BE2C (cell line): ENCODE measurements at places on chromosomes 7 and 10.
A peak's percentile ranks its signal among the peaks of the same experiment; 100 is the strongest.

DNA sequence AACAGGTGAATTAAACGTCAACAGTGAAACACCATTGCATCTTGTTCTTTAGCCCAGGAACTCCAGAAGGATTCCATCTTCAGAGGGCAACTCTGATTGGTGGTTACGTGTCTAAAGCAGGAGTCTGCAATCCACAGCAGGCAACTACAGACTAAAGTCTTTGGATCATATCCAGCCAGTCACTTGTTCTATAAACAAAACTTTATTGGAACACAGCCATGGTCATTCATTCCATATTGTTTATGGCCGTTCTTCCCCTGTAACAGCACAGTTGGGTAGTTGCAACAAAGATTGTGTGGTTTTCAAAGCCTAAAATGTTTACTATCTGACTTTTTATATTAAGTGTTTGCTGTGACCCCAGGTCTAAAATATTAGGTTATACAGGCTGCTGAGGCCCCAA is 94.7 kb upstream of the IMMP2L start:
- DNase-seq: no peak

GRCh38 chr10:48192881-48193450 is 81.5 kb downstream of the FRMPD2 start:
- no peak for DNase-seq

DNA sequence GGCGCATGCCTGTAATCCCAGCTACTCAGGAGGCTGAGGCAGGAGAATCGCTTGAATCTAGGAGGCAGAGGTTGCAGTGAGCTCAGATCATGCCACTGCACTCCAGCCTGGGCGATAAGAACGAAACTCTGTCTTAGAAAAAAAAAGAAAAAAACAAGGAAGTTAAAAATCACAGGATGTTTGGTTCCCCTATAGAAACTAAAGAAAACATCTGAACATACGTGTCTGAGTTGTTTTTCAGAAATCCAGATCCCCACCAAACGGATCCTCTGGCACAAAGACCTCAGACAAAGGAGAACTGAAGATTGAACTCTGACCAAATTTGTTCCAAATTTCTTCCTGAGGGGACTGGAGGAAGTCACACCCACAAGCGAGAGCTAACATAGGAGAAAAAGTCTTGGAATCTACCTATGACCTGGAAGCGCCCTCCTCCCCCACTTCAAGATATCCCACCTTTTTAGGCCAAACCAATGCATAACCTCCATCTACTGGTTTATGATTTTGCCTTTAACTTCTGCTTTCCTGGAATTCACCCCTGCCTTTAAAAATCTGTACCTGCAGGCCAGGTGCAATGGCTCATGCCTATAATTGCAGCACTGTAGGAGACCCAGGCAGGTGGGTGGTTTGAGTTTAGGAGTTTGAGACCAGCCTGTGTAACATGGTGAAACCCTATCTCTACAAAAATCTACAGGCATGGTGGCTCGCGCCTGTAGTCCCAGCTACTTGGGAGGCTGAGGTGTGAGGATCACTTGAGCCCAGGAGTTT is 19.7 kb upstream of the SIRT1 start:
- no peak for DNase-seq

DNA sequence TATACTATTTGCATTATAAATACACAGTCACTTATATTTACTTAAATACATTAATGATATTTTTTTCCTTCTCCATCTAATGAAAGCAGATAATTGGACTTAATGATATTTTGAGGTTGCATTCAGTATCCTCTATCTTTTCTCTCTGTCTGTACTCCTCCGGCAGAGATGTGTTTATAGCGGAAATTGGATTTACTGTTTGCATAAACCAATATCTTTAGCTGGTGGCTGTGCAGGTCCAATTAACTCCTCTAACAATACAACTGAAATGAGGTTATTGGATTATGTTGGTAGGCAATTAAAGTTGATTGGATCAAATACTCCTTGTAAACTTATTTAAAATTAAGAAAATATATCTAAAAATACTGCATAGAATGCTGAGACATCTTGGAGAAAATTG is 1044.2 kb upstream of the SORCS1 start:
- no peak for DNase-seq

DNA sequence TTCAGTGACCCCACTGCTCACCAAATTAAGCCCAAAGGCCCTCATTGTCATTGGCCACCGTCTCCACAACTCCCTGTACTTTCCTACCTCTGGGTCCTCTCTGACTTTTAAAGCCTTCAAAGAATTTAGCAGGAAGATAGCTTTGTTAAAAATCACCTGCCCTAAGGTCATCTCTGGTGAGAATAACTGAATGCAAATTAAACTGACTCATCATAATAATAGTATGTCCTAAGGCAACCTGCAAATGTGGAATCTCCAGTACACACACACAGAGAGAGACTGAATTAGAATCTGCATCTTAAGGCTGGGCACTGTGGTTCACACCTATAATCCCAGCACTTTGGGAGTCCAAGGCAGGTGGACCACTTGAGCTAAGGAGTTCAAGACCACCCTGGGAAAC is 24.1 kb downstream of the OAT start:
- DNase-seq: no peak

DNA sequence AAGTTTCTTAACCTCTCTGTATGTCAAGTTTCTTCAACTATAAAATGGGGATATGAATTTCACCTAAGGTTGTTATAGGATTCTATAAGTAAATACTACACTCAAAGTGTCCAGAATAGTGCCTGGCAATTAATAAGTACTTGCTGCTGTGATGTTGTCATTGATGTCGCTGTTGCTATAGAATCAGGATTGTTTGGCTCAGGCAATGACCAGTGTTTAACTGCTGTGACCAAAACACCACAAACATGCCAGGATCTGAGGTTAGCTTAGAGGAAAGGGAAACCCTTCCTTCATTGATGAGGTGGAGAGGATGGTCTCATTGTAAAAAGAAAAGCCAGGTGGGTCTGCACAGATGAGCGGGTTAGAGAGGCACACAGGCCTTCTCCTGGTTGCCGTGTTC is 223.1 kb upstream of the INHBA start:
- DNase-seq: no peak

GRCh38 chr10:26486990-26487850 is 49.1 kb downstream of the APBB1IP start:
- no peak for DNase-seq

DNA sequence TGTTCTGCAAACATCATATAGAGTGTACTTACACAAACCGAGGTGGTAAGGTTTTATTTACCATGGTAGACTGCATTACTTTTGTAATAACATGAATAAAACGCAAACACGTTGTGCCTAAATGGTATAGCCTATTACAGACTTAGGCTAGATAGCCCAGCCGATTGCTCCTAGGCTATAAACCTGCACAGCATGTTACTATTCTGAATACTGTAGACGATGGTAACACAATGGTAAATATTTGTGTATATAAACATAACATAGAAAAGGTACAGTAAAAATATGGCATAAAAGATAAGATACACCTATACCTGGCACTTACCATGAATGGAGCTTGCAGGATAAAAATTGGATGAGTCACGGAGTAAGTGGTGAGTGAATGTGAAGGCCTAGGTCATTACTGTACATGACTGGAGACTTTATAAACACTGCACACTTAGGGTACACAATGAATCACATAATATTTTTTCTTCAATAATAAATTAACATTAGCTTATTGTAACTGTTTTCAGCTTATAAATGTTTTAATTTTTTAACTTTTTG is 16.3 kb downstream of the AKR1D1 start:
- no peak for DNase-seq

DNA sequence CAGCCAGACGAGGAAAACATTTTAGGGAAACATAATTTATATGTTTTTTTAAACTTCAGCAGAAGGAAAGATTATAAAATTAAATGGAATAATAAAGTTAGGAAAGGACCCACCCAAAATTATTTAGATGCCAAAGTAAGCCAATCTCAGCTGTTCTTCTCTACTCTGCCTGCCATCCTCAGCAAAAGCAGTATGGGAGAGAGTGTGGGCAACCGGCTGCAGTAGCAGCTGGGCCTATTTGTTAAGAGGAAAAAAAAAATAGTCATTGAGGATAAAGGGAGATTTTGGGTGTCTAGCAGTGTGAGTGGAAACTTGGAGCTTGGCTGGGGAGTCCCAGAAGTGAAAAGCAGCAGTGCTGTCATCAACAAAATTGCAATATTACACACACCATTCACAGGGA is 15.4 kb downstream of the SEMA3E start:
- no peak for DNase-seq

DNA sequence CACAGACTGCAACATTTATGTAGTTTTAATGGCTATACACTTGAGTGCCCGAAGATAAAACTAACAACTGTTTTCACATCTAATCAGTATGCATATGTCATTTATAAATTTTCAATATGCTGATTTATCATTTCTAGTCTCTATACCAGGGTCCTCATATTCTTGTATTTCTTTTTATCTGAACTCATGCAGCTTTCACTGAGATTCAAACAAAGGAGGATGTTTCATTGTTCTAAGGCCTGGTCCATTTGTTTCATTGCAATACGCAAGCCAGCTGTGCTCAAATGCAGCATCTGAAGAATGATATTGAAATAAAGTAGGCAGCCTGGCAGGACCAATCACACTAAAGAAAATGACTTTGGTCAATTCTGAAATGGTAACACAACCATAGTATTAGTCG is 31.7 kb downstream of the MAGI2 start:
- no peak for DNase-seq

GRCh38 chr10:75367021-75367487 is 34.5 kb downstream of the ZNF503 start:
- DNase-seq: no peak

DNA sequence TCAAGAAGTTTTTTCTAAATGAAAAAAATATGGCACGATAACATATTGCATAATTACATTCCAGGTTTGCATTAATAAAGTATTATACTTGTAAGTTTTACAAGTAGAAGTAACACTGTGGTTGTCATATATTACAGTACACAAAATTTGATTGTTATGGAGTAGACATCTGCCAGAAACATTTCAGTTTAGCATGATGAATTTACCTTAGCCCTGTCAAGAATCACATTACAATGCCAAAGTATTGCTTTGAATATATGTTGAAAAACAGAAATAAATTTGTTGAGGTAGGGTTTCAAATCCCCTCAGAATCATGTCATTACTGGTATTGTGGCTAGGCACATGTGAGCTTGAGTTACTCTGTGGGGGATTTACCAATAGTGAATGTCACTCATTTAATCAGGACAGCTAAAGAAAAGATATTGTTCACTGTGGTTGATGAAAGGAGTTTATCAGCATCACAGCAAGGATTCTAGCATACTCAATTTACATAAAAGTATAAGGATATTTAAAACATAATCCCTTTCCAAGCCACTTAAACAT is 112.1 kb downstream of the MDFIC start:
- DNase-seq: no peak

DNA sequence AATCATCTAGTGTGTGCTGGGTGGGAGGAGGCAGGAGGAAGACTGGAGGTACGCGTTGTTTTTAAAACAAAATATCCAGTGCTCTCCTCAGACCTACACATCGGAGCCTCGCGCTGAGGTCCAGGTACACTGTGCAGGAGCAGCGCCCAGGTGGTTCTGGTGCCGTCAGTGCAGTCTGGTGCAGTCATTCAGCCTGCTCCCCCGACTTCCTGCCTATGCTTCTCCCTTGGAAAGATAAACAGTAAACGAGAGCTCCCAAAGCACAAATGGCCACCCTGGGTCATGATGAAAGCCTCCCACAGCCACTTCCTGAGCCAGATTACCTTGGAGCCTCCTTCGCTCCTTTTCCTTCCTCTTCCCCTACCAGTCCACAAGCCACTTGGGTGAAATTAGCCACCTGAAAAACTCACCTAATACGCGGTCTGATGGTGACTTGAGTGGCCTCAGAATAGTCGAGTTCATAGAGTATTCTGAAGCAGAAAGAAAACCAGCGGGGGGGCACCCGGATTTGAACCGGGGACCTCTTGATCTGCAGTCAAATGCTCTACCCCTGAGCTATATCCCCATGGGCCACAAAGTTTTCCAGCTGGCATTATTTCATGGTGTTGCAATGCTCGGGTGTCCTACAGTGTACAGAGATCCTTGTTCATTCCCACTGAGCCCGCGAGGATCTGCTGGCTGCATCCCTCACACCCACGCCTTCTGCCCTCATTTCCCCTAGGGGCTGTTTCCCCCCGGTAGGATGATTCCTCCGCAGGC is 82.5 kb downstream of the ZNF467 start:
- peak; percentile 80 for DNase-seq

DNA sequence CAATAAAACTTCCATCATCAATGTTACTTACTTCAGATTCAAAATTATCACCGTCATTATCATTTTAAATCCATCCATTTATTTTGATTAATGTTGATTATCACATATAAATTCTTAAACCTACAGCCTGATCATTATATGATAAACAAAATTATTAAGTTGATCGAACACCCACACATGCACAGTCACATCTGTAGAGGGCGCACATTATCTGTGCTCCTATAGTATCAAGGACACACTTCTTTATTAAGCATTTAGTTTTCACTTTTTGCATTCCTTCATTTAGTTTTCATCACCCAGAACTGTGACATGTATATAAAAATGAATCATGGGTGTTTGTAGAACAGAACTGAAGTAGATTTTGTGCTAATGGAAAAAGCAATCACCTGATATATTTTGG is 26.2 kb upstream of the ZNF716 start:
- no peak for DNase-seq

DNA sequence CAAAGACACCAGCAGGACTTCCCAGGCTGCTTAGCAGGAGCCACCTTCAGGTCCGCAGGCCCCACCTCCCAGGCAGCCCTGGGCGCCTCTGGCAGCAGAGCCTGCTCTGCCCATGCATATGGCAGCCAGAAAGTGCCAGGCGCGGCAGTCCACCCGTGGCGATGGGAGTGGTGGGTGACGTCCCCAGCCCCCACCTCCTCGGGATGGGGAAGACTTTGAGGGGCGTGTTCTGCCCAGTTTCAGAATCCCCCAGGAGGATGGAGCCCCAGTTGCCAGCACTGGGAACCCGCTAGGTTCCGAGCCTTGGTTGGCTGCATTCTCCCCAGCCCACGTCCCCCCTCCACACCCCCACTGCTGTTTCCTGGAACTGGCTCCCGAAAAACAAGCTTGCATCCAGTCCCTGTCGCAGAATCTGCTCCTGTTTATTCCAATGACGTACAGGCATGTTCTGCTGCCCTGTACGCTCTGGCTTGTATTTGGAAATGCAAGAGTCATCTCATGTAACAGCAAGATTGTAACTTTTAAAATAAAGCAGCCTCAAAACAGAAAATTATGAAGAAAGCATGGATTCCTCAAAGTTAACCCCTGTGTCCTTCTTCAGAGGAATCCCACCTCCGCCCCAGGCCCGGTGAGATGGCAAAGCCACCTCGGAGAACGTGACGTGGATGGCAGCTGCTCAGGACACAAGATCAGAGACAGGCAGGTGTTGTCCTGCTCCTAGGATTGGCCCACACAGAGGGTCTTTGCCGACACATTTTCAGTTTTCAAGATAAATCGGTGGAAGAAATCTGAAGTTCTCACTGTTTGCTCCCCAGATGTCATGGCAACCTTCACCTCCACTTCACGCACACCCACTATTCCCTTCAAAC is 87.8 kb upstream of the PPP2R2D start:
- DNase-seq: no peak

- DNase-seq: no peak
These were observed 21.8 kb downstream of the NT5C2 start for GRCh38 chr10:103171278-103171677.

DNA sequence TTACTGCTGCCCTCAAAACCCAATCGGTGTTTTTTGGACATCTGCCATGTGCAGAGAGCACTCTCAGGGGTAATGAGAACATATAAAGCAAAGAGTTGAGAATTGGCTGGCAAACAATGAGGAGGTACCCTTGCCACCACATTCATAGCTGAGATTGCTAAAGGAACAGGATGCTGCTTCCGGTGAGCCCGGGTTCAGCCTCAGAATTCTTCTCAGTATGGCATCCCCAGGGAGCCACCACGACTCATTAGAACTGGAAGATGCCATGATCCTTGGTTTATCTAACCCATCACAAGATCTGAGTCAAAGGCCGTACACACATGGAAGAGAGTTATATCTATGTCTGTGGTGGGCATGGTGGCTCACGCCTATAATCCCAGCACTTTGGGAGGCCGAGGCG is 174.4 kb downstream of the ARID5B start:
- no peak for DNase-seq
